ENCODE measurements at places on chromosomes 7 and 10. TPM values are rescaled to one million over a fixed set of nuclear protein-coding genes. Genes with fewer than 3 reads are reported as not detected.
A peak's percentile ranks its signal among the peaks of the same experiment; 100 is the strongest.

GRCh38 chr10:62038609-62039190 lies 137.2 kb downstream of the ARID5B start:
- DNase-seq: peak; percentile 78

- peak; percentile 44 for DNase-seq
Measured at GRCh38 chr10:87000491-87000890, 19.6 kb upstream of the FAM25A start.

CUBN gene
- total RNA-seq: 0.83 TPM

OR2A12 gene
- not detected for total RNA-seq

- peak; percentile 19 for DNase-seq
Measured at GRCh38 chr10:15585303-15585715, 134.4 kb downstream of the ITGA8 start.

HOXA4 gene
- 1.1 TPM for total RNA-seq

DNA sequence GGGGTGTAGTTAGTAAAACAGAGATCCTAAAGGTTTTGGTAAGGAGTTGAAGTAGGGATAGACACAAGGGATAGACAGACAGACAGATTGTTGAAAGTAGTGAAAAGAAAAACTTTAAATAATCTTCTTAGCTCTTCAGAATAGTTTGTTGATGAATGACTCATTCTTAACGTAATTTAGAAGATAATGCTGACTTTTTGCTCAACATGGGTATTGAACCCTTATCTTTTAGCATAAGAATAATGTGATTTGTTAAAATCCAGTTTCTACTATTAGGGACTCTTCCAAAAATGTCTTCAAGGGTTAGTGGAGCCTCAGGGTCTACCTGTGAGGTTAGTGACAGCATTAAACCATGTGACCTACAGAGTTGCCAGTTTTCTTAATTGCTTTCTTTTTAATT lies 411.2 kb downstream of the ETV1 start:
- no peak for DNase-seq

DKK1 gene
- 74.7 TPM for total RNA-seq

DNA sequence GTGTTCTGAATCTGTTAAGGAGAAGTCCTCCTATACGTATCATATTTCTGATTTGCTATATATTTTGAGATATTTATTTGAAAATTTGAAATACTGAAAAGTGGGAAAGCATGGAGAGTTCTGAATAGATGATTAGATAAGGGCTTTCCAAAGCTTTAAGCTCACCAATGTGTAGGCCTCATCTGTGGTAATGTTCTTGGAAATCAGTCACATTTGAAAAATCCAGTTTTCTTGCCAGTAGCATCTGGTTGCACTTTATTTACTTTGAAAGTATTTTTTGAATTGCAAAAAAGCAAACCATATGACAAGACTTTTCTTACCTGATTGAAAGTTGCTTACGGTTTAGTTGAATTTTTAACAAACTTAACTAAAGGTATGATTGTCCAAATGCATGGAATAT lies 21.7 kb downstream of the ADD3 start:
- peak; percentile 42 for DNase-seq

DNA sequence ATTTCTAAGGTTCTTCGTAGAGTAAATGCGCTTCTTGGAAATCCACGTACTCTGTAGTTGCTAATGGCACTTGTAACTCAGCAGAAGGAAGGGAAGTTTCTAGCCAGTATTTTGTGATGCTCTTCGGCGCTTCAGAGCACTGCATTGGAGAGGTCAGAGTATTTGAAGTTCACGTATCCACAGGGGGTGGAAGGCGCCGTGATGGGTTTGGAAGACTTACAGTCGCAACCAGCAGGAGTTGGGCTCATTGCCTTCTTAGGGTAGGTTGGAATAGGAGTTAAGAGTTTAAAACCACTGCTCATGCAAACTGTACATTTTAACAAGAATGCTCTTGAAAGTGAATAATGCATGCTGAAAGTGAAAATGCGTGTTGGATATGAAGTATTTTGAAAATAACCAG lies 49.1 kb downstream of the SHH start:
- DNase-seq: no peak

DNA sequence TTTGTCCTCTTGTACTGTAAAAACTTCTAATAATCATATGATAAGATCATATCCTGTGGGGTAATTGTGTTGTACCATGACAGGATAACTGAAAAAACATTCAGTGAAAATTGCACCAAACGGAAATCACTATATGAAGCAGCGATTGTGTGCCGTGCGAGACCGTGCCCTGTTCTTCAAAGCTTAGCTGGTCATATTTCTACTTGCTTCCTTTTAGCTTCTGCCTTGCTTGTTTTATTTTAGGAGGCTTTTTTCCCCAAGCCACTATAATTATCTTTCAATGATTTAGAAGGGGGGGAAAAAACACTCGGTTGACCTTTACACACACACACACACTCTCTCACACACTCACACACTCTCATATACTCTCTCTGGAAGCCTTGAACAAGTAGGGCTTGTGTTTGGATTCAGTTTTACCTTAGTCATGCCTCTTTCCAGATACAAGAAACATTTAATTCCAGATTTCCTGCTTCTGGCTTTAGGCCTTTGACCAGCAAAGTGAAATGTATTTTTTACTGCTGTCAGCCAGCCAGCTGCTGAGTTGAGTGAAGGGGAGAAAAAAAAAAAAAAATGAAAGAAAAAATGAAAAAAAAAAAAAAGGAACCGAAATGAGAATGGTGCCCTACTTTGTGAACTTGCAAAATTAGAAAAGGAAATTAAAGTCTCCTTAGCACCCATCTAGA lies 181.4 kb downstream of the ARID5B start:
- peak; percentile 74 for DNase-seq

AKR1D1 gene
- total RNA-seq: not detected

GRCh38 chr10:124065382-124066125 lies 27.8 kb downstream of the CHST15 start:
- DNase-seq: no peak

DNA sequence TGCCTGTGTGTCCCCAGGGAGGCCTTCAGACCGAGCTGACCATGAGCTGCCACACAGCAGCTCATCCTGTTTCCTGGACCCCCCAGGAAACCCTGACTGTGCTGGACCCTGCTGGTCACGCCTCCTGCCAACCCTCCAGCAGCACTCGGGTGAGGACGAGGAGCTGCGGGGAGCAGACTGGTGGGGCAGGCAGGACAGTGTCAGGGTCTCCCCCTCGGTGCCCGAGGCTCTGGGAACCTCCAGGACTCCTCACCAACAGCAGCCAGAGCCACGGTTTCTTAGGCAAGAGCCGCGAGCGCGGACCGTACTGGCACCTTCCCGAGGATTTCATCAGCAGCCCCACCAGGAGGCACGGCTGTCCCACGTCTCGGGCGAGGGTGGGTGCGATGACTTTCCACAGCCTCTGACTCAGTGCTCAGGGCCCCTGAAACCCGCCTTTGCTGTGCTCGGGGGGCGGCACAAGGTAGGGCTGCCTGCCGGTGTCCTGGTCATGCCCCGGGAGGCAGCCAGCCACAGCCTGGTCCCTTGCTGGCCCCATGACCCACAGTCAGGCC lies 186.9 kb downstream of the ELFN1 start:
- no peak for DNase-seq

VAX1 gene
- total RNA-seq: not detected

LEP gene
- not detected for total RNA-seq

SGPL1 gene
- total RNA-seq: 26.7 TPM

DNA sequence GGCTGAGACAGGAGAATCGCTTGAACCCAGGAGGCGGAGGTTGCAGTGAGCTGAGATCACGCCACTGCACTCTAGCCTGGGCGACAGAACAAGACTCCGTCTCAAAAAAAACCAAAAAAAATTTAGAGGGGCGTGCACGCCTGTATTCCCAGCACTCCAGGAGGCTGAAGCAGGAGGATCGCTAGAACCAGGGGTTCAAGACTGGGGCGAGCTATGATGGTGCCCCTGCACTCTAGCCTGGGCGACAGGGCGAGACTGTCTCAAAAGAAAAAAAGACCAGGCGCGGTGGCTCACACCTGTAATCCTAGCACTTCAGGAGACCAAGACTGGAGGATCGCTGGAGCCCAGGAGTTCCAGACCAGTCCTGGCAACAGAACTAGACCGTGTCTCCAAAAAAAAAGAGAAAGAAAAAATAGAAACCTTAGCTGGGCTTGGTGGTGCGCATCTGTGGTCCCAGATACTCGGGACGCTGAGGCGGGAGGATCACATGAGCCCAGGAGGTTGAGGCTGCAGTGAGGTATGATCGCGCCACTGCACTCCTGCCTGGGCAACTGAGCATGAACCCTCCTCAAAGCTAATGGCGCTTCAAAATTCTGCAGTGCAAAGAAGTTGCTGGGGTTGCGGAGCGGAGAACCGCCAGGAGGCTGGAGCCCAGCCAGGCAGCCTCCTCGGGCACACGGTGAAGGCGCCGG lies 382 bp upstream of the MBLAC1 start:
- DNase-seq: no peak

DNA sequence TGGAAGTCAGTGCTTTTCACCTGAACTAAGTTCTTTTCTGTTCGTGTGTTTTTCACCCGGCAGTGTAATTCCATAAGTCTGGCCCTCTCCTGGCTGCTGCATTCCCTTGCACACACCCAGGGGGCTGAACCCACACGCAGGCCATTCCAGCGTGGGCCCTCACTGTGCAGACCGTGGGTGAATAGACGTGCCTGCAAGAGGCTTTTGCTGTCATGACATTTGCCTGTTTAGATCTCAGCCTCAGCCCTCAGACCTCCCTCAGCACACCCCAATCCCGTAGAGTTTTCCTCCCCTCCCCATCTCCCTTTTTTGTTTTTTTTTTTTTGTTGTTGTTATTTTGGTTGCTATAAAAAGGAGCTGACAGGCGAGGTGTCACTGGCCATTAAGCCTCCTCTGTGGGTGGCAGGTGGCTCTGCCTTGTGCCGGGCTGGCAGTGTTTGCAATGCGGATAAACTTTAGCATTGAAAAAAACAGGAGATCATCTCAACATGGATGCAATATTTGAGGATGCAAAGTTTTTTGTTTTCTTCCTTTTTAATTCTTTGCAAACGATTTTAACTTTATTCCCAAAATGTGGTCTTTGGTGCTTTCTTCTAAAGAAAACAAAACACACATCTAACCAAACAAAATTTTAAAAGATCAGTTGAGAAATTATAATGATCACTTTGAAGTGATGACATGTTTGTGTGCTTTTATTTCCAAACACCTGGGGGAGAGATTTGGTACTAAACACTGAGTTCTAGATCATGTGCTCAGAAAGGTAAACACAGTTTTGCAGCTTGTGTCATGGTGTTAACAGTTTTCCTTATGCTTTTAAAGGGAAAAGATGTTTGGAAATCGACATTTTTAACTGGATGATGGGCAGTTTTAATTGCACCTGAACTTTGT lies 58.8 kb downstream of the WDR37 start:
- no peak for DNase-seq

DNA sequence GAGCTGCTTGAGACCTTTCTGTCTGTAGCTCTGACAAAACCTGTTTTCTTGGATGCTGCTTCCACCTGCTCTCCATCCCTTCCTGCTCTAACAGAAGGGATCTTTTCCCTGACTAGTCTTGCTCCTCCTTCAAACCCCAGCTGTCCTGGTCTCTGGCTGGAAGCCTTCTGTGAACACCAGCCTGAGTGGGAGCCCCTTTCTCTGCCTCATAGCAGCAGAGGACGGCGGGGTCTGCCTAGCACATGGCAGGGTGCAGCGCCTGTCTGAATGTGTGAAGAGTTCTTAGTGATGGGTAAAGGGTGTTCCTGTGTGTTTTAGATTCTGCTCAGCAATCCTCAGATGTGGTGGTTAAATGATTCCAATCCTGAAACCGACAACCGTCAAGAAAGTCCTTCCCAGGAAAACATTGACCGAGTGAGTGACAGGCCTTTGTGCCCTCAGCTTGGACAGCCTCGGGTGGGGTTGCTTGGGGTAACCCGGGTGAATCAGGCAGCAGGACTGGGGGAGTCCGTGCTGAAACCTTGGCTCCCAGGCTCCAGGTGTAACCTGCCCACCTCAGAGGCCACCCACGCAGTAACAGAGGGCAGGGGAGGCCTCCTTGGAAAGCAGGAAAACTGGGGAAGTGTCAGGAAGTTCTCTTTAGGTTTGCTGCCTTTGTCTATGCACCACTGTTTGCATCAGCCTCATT lies 34.1 kb downstream of the NUB1 start:
- DNase-seq: no peak

DNA sequence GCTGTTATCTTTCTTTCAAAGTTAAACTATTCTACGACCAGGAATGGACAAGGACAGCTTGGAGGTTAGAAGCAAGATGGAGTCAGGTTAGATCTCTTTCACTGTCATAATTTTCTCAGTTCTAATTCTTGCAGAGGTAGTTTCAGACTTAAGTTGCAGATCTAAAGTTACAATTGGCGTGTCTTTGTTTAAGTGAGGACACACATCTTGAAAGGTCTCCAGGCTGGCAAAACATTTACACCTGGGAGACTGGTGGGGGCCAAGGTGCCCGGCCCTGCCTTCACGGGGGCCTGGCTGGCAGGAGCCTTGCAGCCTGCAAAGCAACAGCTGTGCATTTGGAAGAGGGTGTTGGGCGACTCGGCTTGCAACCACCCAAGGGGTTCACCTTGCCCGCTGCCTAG lies 1.7 kb upstream of the DYNC2I1 start:
- no peak for DNase-seq

DNA sequence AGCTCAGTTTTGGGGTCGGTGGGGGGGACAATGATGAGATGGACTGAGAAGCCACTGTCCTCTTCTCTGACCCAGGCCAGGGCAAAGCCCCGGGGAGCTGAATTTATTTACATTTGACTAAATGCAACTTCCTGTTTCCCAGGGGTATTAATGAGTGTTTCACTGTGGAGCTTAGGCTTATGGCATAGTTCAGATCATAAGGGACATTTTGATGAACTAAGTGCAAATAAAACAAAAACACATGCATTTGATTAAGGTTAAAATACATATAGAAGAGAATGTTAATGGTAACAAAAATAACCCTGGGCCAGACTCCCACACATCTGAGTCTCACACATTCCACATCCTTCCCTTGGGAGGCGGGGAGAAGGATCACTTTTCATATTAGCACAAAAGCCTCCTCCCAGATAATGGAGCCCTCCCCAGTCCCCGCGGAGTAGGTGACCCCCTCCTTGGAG lies 320.6 kb downstream of the FRMD4A start:
- DNase-seq: peak; percentile 86

TDRD1 gene
- not detected for total RNA-seq

DNA sequence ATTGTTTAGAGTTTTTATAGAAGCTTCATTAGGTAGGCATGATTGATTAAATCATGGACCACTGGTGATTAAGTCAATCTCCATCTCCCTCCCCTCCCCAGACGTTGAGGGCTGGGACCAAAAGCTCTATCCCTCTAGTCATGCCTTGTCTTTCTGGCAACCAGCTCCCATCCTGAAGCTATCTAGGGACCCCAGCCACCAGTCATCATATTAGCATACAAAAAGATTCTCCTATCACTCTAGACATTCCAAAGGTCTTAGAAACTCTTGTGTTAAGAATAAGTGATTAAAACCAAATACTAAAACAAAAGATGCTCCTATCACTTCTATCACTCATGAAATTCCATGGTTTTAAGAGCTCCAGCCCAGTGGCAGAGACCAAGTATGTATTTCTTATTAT lies 178.2 kb downstream of the RAPGEF5 start:
- DNase-seq: no peak

GRM3 gene
- not detected for total RNA-seq

GRCh38 chr10:89669985-89670384 lies 24.9 kb upstream of the PANK1 start:
- no peak for DNase-seq

TUBB8 gene
- not detected for total RNA-seq

GRCh38 chr7:124779620-124780019 lies 14.0 kb upstream of the GPR37 start:
- no peak for DNase-seq
